ENCODE measurements at places on chromosomes 5 and 9.

DNA sequence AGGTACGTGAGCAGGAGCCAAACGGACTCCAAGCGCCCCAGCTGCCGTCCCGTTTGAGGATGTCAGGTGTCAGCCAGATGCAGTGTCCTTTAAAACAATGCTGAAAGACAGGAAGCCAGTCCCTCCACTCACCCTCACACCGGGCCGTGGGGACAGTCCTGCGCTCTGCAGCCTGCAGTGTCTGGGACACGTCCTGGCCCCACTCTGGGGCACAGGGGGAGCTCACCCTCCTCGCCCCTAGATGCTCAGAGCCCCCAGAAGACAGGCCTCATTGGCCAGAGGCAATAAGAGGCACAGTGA is 79.7 kb downstream of the ZNF354C start:
- DNase-seq, result no peak

DNA sequence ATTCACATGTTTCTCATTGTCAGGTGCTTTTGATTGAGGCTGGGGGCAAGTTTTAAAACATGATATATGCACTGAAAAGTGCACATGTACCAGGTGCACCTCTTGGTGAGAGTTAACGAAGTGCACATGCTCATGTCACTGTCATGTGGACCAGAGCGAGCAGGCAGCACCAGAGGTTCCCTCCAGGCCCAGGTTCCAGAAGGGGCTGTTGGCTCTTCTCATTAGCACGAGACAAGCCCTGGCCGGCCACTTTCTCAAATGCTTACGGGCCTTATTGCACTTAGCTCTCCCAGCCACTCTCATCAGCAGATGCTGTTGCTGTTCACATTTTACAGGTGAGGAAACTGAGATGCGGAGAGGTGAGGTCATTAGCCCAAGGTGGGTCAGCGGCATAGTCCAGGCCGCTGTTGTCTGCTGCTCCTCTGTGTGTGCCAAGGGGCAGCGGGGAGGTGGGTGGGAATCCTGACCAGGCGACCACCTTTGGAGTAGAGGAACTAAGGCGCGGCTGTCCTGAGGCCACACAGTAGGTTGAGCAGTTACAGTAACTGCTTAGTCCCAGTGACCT is 27.4 kb downstream of the TENT4A start:
- no peak for DNase-seq

DNA sequence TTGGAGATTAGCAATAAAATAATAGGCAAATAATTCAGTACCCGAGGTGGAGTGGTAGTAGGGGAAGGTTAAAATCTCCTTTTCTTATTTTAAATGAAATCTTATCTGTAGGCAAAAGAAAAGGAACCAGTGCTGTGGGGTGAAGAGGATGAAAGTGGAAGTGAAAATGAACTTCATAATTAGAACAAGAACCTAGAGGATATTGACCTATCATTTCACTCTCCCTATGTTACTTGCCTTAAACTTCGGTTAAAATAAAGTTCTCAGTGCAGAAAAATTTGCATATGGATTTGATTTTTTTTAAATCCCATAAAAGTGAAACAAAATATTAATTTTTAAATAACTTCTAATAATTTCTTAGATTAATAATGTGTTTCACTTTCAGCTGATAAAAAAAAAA is 1094.9 kb upstream of the C9orf72 start:
- no peak for DNase-seq

DNA sequence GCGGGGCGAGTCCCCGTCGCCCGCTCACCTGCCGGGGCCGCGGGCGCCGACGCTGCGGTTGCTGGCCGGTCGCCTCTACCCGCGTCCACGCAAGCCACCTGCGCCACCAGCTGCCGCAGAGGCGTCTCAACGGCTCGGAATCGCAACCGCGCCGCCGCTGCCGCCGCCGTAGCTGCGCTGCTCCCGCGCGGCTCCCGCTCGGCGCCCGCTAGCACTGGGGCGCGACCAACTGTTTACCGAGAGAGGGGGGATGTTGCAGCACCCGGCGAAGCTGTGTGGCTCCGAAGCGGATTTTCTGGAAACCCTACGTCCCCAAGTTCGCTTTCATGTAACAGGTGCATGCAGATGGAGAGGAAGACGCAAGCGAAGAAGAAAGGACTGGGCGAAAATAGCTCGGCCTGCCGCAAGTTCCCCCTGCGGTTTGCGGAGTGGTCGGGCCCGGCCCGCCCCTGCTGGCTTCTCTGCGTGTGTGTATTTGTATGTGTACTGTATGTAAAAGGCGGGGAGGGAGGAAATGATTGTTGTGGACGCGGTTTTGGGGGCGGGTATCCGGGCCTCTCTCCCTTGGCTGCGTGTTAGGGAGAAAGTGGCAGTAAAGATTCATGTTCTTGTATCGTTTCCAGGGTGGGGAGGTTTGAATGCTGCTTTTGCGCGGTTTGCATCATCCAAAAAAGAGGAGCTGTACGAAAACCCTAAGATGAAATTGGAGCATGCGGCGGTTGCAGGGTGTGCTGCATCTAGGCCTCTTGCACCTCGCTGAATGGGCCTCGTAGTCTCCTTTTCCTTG is at the start of gene PSIP1:
Gene PSIP1 (minus strand): TSS at position 182 of the 787 bp plus-strand sequence. CDS start 782 bp downstream, outside the sequence.
- peak; percentile 90 for DNase-seq

DNA sequence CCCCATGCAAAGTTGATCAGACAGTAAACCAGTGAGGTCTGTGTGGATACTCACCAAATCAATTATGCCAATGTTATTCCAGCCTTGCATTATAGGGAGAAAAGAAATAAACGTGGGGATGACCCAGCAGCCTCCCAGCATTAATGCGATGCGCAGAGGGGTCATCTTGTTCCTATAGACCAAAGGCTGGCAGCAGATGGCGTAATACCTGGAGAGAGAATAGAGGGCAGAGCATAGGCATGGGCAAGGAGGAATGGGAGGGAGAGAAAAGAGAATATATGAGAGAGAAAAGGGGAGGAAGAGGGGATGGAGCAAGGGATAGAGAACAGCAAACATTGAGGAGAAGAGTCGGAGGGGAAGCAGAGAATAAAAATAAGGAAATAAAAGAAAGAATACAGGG is 131.2 kb downstream of the HTR4 start:
- no peak for DNase-seq

DNA sequence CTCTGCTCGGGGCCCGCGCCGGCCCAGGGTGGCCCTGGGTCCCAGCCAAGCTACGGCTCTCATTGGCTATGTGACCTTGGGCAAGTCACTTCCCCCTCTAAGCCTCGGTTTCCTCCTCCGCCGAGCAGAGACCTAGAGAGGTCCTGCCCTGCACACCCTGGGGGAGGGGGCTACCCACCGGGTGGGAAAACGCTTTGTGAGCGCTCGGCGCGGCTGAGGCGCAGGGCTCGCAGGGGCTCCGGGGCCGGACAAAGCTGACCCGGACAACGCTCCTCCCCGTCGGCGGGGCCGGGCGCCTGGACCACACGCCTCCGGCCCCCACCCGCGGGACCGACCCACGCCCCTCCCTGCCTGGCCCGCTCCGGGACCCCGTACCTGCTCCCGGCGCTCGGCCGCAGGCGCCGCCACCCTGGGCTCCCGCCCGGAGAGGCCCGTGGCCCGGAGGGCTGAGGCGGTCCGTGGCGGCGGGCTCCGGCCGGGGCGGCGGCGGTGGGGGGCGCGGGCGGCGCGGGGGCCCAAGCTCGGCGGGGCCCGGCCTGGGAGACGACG is 85.7 kb upstream of the MELK start:
- DNase-seq, result peak; percentile 54

GRCh38 chr9:29285818-29286217 is 1712.5 kb upstream of the C9orf72 start:
- DNase-seq, result no peak

DNA sequence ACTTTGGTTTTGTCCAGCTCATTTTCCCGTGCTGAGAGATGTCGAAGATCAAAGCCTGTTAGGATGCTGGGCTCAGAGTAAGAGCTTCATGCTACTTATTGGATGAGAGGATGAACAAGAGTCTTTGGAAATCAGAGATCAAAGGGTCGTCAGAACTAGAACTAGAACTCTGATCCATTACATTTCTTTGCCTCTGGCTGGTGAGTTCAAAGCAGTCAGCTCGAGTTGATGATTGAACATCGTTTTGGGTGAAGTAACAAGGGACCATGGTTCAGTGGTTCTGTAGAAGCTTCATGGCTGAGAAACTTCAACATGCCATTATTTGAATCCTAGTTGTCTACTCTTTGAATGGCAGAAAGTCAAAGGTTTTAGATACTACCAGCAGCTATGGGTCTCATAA is 320.3 kb downstream of the ARHGEF28 start:
- DNase-seq, result no peak

- DNase-seq, result no peak
Measured at GRCh38 chr9:113947941-113948340, 71.8 kb downstream of the ZNF618 start.

DNA sequence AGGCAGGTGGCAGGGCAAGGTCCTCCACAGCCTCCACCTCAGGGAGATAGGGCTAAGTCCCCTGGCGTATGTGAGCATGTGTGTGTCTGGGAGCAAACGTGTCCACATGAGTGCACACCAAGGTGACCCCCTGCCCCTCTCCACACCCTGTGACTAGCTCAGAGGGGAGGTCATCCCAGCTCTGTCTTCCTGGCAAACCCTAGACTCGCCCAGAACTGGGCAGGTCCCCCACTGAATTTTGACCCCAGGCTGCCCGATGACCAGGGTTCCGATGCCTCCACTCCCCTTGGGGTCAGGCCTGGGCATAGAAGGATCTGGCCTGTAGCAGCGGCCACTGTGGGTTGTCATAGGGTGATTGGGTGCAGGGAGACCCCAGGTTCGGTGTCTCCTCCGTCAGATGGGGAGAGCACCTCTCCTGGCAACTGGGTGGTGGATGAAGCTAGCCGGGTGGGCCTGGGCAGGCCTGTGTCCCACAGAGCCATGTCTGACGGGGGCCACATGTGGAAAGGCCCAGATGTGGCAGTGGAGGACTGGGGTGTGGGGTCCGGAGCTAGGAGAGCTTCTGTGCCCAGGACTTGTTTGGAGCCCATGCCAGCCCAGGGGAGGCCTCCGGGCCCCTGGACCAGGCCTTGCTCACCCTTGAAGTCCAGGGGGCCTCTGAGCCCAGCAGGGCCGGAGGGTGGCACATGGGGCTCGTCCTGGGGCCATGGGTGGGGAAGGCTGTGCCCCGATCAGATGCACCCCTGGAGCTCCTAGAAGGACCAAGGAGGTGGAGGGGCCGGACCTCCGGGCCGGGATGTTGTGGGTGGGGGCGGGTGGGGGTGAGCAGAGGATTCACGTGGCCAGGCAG is 6.2 kb downstream of the DIPK1B start:
- DNase-seq, result no peak

DNA sequence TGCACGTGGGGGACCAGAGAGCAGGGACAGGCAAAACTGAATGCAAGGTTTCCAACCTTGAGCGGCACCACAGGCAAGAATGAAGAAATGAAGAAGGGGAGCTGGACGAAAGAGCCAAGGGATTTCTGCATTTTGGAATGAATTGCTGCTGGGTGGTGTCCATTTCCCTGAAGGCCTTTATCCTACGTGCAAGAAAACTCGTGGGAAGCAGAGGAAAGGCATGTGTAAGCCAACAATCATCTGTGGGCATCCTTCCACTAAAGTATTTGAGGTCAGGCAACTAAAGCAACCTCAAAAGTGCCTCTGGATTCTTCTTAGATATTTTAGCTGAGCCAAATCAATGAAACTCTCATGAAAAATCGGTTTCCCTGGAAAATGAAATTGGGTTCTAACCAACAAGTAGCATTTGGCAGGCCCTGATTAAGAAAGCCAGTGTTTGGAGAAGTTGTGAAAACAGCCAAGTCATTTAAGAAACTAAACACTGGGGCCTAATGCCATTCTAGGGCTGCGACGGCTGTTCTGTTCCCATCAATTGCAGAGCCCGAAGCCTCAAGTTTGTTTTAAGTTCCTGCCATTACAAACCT is 4.7 kb upstream of the TGFBI start:
- no peak for DNase-seq

- DNase-seq, result no peak
Measured at GRCh38 chr5:95861864-95862561, 39.5 kb upstream of the GLRX start.

DNA sequence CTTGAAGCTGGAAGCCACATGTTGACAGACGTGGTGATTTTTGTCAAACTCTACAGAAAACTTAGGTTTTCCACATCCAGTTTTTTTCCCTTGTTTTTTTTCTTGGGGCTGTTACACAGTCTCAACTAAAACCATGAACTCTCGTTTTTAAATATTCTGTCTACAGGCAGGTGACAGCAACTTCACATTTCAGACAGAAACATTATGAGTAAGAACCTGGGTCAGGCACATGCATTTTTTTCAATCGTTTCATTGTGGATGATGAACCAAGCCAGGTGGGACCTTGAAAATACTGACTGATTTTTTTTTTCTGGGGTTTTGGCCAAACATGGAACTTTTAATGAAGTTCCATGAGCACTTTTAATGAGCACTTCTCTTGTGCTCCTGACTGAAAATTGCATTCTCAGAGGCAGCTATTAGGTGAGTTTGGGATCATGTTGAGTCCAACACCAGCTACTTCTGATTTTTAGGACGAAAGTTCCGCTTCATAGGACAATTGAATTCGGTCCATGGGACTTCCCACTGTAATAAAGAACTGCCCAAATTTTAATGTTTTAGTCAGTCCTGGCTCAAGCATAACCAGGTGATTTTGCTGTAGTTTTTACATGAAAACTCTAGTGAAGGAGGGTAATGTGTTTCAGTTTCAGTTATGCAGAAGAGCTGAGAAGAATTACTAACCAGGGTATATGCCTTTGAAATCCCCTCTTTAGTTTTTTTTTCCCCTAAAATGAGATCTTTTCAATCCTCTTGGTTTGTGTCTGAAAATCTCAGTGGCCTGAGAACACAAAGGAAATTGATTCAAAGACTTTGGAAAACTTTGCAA is 93.2 kb upstream of the ADAMTS16 start:
- no peak for DNase-seq

DNA sequence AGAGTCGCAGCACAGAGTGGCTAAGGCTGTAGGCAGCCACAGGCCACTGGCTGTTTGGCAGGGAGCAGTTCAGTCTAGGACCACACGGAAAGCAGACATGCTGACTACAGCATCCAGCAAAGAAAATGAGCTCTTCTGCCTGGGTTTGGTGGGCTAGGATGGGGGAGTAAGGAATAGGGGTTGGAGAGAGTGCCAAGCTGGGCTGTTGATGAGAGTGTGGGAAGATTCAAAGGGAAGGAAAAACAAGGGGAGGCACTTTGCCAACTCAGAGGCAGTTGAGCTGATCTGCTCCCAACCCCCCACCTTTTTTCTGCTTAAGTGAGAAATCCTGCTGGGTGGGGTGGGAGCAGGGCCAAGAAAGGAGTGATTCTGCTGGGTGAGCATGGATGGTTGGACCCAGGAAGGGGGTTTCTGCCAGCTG is 35.9 kb downstream of the SVEP1 start:
- no peak for DNase-seq

DNA sequence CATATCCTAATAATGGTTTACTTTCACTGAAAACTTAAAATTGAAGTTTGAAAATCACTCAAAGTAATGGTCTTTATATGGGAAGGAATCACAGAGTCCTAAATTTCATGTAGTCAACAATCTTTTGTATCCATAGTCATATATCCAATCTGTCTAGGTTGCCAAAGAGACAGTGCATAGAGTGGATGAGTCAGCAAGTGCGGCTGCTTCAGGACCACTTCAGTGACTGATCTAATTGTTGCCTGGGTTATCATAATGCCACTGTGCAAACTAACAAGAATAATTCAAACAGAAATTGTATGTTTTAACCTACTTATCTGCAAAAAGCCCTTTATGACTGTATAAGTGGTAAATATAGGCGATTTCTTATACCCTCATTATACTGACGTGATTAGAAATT is 211.3 kb upstream of the PRR16 start:
- no peak for DNase-seq

- no peak for DNase-seq
Measured at GRCh38 chr5:161274951-161275350, 271.6 kb downstream of the GABRB2 start.

All from CD4-positive, alpha-beta T cell treated with Interleukin-12 subunit alpha and Interleukin-12 subunit beta, for 1 hour (primary cell).